ENCODE measurements at places on chromosomes 1 and 21.

- no peak for DNase-seq
Measured at GRCh38 chr1:36871146-36871971, 163.0 kb downstream of the GRIK3 start.

DNA sequence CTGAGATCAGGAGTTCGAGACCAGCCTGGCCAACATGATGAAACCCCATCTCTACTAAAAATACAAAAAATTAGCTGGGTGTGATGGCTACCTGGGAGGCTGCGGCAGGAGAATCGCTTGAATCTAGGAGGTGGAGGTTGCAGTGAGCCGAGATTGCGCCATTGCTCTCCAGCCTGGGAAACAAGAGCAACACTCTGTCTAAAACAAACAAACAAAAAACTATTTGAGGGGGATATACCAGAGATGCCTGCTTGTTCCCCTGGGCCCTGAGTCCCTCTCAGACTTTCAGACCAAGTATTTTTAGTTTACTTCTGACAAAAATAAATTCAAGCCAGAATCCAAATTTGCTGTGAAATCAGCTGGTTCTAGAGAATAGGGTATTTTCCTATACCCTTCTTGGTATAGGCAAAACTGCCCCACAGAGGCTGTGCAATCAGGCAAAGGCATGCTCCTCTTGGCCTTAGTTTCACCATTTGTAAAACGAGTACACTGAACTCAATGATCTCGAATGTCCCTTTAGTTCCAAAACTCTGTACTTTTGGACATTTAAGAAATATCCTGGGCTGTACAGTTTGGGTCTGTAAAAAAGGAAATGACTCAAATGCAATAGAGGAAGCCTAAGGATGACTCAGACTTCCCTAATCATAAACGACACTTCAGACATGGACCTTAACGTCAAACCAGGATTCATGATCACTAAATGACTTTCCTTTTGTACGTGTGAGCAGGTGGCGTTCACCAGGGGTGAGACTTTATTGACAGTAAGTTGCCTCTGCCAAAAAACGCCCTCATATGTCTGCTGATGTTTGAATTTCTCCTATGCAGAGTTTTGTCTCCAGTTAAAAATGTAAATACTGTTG, 16.1 kb downstream of the ENSA start:
- peak; percentile 60 for DNase-seq

DNA sequence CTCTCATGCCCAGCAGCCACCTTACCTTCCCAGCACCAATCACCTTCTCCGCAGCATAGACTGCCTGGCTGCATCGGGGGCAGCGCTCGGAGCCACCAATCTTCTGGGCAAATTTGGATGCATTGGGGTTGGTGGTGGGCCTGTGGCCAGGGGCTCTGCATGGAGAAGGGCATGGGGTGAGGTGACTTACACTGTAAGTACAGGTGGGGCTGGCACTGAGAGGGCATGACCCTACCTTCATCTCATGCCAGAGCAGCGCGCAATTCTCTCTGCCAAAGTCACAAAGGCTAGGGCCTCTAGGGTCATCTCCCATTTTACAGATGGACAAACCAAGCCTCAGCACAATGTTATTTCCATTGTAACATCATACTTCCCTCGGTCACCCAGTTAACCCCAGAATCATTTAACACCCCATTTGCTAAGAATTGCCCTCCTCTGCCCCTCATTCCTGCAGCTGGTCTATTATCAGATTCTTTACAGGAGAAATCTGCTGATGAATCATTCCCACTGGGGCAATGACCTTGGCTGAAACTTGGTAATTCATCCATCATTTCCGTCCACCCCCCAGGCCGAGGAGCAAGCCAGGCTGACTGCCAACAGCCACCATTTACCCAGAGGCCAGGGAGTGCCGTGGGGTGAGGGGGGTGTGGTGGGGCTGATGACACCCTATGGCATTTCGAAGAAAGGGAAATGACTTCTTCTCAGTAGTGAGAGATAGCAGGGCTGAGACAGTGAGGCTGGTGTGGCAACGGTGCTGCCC, 17.9 kb downstream of the CSRP1 start:
- peak; percentile 60 for DNase-seq

- DNase-seq: peak; percentile 19
Measured at GRCh38 chr1:34867415-34867814, 7.9 kb upstream of the SMIM12 start.

DNA sequence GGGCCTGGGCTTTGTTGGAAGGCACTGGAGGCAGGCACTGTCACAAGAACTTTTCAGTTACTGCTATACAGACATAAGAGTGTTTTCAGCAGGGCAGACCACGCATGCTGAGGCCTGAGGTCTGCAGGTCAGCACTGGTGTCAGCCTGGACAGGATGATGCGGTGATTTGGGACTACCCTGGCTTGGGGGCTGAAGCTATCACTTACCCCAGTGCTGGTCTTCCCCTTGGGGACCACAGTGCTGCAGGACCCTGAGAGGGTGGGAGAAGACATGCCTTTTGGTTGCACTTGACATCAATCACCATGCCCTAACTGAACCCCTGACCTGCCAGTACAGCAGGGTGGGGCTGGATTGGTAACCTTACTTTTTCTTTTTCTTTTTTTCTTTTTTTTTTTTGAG, 9.2 kb downstream of the DMRTB1 start:
- no peak for DNase-seq

DNA sequence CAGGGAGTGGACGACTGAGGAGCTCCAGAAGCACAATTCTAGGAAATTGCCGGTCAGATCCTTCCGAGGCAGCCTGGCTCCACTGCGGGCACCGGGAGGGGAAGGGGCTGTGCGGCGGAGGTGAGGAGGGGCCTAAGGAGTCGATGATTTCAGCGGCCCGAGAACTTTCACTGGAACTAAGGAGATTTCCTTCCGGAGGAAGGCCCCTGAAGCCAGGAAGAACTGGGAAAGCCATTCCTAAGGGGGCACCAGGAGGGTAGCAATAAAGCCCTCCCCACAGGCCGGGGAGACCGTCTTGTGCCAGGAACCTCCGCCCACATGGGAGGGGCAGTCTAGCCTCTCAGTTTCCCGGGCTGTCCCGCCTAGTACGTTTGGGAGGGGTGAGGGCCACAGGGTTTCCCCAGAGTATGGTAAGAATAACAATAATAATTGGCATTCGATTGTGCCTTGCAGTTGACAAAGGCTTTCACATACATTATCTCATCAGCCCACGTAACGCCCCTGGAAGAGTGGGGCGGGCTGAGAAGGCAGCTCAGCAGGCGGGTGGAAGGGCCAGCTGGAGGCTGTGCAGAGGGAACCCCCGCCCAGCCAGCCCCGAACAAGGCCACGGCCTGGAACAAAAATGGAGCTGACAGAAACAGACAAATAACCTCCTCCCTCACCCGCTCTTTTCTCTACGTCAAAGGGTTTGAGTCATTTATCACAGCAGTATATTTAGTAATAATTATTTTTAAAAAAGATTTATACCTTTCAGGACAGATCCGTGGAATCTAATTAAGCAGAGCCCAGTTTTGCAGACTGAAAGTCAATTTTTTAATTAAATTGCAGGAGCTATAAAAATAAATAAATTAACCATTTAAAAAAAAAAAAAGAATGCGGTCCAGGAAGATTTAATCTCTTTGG, 19.8 kb downstream of the NPR1 start:
- no peak for DNase-seq

DNA sequence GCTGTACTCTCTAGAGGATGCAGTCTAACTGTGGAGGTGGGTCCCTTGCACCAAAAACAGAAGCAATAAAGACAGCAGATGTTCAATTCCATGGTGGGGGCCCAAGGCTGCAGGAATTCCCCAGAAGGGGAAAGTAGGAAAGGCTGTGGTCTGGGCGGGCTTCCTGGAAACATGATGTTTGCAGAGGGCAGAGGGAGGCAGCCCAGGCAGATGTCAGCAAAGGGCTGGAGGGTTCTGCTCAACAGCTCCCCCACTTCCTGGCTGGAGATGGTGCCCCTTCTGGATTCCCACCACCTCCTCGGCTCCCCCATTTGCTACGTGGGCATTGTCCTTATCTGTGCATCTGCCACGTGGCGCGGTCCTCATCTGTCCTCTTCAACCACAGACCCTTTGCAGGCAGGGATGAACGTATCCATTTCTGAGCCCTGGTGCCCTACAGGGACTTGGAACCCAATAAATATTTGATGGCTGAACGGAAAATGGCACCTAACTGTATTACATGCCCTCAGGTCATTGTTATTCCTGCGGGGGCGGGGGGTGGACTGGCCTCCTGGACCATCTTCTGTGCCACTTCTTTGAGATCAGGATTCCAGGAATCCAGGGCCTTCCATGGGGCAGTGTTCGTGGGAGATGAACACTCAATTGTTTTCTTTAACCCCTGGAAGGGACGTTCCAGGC, 8.4 kb upstream of the GUCA2B start:
- no peak for DNase-seq

DNA sequence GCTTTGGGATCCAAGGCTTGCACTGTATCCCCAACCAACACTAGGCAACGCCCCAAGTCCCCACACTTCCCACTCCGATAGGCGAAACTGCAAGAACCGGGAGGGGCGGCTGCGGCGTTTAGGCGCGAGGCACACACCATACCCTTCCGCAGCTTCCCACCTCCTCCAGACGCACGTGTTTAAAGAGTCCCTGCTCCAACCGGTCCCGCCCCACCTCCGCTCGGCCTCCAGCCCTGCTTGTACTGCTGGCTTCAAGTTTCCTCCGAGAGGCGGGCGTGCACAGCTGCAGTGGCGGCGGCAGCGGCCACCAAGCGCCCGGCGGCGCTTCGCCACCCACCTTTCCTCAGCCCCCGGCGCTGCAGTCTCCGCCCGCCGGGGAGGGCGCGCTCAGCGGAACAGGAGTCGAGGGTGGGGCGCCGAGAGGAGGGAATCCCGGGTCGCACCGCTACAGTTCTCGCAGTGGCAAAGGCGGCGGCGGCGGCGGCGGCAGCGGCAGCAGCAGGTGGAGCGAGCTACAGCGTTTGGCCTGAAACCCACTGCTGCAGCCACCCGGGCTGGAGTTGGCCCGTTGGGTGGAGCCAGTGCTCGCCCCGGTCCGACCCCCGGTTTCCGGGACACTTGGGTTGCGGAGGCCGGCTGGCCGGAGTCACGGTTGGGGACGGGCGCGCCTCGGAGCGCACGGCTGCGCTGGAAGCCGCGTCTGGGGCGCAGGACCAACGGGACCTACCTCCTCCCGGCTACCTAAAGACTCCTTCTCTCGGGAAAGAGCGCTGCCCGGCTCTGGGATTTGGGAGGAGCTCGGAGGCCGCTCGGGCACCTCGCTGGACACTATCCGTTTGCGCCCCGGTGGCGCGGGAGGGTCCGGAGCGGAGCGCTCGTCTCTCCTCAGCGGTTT, at the start of gene CNIH3:
Gene CNIH3, plus strand, starts transcription at position 457 of the 895 bp plus-strand sequence. CDS start 858 bp downstream, outside the sequence.
- DNase-seq: no peak

DNA sequence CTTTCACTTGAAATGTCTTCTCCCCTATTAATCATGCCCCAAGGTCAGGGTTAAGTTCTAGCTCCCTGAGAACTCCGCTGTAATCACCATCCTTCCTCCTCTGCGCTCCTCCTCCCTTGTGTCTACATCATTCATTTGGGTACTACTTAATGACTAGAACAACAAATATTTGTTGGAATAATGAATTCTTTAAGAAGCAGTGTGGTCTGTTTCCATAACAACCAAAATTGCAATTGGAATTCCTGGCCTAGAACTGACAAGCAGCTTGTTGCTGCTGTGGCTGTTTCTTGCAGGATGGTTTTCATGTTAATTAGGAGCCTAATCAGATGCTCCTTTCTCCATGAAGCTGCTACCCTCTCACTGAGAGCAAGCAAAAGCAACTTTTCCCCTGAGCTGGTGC, 192.5 kb downstream of the ZZZ3 start:
- DNase-seq: no peak

DNA sequence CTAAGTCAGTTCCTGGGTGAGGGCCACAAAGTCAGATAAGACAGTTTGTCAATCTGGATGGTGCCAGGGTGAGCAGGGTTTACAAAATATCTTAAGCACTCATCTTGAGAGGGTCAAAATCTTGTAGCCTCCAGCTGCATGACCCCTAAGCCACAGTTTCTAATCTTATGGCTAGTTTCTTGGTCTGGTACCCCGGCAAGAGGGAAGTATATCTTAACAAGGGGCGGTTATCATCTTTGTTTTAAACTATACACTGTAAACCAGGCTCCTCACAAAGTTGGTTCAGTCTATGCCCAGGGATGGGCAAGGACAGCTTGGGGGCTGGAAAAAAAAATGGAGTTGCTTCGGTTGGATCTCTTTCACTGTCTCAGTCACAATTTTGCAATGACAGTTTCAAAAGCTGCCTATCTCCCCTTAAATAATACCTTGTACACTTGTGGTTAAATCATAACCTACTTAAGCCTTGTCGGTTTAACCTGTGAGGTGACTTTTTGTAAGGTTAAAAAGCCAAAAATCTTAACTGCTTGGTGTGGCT, 7.8 kb upstream of the CD46 start:
- no peak for DNase-seq

DNA sequence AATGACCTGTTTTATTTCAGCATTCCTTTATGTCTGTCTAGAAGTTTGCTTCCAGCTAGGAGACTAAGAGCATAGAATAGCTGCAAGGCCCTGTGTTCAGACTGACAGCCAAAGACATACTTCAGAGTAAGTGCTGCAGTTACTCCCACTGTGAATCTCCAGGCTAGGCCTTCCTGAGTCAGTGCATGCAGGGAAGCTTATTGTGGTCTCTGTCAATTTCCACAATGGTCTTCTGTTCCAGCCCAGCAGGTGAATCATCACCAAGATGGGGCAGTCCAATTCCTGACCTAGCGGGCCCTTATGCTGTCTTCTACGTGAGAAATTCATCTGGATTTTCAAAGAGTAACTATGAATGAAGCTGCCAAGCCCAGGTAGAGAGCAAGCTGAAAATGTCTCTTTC, 146.3 kb upstream of the C8B start:
- DNase-seq: no peak

DNA sequence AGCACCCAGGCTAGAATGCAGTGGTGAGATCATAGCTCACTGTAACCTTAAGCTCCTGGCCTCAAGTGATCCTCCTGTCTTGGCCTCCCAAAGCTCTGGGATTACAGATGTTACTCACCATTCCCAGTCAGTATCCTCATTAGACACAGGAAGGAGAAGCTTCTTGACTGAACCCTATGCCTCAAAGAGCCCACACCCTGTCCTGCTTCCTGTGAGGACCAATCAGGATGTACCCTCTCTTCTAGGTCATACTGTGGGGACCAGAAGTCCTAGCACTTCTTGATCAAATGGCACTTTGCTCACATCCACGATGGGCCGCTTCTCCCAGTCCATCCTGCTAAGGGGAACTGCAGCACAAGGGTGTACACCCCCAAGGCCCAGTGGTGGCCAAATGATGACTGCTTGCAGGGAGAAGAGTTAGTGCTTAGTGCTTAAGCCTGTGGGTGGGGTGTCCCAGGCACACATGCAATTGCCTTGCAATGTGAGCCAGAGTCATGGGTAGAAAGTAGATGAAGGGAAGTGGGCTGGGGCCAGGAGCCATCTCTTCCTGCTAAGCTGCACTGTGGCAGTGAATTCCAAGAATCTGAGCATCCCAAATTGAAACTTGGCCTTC, 9.8 kb downstream of the CD34 start:
- no peak for DNase-seq

DNA sequence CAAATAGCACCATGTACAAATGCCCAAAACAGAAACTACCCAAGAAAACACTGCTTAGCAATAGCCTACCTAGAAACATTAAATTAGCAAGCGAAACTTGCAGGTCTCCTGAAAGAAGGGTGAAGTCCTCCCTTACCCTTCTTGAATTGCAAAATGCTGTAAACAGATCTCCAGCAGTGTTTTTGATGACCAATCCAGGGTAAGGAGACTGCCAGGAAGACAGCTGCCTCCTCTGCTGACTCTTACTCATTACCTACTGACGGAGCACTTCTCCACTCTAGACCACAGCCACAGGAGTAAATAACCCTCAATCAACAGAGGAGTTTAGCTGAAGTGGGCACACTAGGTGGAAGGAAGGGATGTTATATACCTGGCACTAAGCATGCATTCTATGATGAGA, 32.2 kb upstream of the GADD45A start:
- DNase-seq: no peak

GRCh38 chr1:54584575-54584974, 36.5 kb downstream of the ACOT11 start:
- no peak for DNase-seq

Data from CD4-positive, alpha-beta T cell treated with Interferon gamma for 1 hour (primary cell).